A172 (cell line): ENCODE measurements at places on chromosomes 12 and 14.

DNA sequence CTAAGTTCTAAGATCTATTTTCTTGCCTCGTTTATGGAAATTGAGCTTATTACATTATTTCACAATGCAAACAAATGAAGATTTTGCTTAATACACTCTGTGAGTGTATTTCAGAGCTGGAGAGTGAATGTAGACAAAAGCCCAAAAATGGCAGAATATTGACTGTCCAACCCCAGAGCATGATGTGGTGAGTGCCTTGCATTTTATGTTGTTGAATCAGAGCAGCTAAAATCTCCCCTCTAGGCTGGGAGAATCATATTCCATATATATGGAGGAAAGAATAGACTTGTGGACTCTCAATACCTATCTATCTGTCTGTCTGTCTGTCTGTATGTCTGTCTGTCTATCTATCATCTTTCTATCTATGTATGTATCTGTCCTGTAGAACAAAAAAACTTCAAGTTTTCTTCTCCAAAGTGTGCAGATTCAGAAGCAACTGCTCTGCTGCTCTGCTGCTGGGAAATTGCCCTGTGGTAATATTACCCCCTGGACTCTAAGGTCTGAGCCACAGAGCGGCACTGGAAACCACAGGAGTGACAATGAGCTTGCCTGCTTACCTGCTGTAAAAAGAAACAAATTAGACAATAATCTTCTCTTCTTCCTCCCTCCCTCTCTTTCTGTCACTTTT is 209.4 kb upstream of the PRICKLE1 start:
- peak; percentile 27 for DNase-seq

GRCh38 chr12:40086471-40086870 is 19.4 kb downstream of the SLC2A13 start:
- DNase-seq = no peak

DNA sequence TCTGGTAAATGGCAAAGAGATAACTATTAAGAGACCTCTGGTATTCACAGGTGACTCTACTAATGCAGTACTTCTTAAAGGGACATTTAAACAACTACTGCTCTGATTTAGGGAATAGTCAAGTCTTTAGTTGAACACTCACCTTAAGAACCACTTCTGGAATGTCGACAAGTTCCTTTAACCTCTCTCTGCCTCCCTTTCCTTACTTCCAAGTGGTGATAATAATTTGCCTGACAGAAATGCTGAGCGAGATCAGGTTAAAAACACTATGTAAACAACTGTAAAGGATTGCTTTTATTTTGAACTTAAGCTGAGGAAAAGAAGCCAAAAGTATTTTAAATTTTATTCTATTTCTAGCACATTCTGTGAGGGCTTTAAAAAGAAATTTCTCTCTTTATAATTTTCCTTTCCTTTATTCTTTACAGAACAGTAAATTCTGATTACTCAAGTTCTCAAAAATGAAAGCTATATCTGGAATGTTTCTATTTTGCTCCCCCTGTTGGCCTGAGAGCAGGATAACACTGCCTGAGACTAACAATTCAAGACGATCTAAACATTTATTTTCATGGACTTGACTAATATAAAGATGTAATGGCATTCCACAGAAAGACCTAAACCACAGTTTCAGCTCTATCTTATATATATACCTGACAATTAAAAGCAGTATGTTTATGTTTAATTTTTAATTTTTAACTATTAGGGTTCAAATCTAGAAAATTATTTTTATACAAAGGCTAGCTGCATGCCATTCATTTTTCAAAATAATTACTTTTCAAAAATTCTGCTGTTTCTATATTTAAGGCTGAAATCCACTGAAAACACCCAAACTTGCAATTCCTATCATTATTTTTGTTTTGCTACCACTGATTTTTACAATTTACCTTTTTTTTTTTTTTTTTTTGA is 29.2 kb downstream of the ZCCHC8 start:
- peak; percentile 49 for DNase-seq

DNA sequence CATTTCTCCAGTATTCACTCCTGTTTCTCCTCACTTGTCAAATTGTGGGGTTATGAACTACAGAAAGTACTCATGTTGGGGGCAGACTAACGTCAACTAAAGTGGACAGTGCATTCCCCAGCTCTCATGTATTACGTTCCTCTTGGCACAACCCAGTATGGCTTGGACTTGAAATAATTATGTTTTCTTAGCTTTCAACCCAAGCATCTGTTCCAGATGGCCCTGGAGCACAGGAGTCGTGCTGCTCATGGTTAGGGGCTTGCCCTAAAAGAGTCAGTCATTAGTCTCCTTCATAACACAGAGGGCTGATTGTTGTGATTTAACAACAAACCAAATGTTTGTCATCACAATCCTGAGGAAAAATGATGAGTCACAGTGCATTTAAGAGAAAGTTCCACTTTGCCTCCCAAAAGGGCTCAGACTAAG is 154.4 kb downstream of the RPAP3 start:
- peak; percentile 11 for DNase-seq

DNA sequence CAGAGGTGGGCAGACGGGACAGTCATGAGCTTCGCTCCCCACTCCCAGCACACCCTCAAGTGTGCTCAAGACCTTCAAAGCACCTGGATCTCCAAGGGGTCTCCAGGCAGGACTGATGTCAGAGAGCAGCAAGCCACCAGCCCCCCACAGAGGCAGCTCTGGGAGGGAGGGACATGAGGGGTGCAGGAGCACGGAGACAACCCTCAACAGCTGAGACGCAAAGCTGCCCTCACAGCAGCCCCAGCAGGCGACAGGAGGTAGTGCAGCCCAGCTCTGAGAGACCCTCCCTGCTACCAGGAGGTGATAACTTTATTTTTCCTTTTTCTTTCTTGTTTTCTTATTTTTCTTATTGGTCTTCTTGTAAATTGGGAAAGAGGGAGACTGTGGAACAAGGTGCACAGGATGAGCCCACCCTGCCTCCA is 17.9 kb downstream of the SIVA1 start:
- DNase-seq = no peak

DNA sequence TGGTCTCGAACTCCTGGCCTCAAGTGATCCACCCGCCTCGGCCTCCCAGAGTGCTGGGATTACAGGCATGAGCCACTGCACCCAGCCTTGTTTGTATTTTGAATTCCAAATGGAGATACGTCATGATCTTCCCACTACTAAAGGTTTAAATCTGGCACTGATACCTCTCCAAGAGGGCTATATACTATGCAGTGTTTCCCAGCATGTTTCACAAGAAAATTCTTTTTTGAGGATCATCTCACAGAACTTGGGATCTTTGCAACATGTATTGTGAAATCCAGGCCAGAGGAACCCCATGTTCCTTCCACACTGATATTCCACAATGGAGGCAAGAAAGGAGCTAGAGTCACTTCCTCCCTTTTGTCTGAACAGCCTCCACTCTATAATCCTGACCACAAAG is 112.7 kb downstream of the NT5DC3 start:
- DNase-seq = no peak

- no peak for DNase-seq
Measured at GRCh38 chr12:40078266-40078665, 27.6 kb downstream of the SLC2A13 start.

DNA sequence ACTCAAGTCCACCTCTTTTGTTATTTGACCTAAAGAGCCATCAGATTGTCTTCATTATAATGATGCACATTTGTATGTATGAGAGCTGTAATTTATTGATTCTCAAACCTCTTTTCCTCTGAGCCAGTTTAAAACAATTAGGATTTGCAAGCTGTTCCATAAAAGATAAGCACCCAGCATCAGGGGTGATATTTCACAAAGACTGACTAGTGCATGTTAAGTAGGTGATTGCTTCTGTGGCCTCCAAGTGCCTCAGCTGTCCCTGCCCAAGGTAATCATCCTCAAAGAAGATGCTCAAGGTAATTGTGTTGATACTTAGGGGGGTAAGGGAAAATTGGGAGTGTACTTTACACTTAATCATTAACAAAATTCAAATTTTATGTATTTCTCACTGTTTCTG is 18.2 kb downstream of the CEP128 start:
- DNase-seq = no peak

GRCh38 chr12:77493302-77494168 is 337.2 kb upstream of the NAV3 start:
- DNase-seq = peak; percentile 2

GRCh38 chr12:120181991-120182631 is 12.4 kb downstream of the GCN1 start:
- DNase-seq = peak; percentile 78

GRCh38 chr14:91383439-91383838 is 34.2 kb downstream of the CCDC88C start:
- no peak for DNase-seq

- no peak for DNase-seq
Measured at GRCh38 chr12:82040987-82041743, 282.0 kb upstream of the PPFIA2 start.

GRCh38 chr14:32809255-32809654 is 129.4 kb upstream of the NPAS3 start:
- DNase-seq = no peak

DNA sequence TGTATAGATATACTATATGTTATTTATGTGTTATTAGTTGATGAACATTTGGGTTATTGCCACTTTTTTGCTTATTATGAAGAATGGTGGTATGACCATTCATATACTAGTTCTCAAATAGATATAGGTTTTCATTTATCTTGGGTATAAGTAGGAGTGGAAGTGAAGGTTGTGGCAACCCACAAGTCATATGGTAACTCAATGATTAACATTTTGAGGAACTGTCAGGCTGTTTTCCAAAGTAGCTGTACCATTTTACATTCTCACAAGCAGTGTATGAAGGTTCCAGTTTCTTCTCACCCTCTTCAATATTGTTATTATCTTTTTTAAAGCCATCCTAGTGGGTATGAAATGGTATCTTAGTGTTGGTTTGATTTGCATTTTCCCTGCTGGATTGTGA is 19.0 kb upstream of the MSRB3 start:
- DNase-seq = no peak

GRCh38 chr12:104691721-104692556 is 235.2 kb downstream of the CHST11 start:
- DNase-seq = no peak

GRCh38 chr14:55381040-55381439 is 30.6 kb downstream of the ATG14 start:
- no peak for DNase-seq

DNA sequence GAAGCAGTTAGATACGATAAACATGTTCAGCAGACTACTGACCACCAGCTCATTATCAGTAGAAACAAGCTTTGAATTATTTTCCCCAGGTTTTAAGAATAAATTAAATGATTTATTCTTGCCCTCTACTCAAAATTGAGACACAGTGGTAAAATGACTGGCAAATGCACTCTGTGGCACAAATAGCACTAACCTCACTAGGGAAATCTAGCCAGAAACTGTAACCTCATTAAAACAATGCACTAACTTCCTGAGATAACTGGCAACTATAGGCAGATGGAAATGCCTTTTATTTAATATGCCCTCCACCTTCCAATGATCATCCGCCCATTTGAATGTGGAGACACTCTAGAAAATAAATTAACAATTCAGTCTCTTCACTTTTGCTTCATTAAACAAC is 33.2 kb downstream of the CPNE8 start:
- no peak for DNase-seq

DNA sequence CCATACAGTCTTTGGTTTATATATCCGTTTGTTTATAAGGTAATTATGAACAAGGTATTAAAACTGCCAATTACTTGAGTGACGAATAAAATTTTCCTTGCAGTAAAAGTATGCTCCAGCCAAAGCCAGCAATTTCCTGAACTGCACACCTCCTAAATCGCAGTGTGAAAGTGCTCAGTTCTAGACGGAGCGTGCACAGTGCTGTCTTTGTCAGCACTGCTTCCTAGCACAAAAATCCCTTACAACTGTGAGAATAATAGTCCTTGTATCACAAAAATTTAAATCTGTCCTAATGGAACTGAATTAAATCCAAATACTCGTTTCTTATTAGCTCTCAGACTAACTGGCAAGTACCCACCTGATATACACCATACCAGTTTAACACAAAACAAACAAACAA is 26.3 kb downstream of the LRIG3 start:
- DNase-seq = no peak

DNA sequence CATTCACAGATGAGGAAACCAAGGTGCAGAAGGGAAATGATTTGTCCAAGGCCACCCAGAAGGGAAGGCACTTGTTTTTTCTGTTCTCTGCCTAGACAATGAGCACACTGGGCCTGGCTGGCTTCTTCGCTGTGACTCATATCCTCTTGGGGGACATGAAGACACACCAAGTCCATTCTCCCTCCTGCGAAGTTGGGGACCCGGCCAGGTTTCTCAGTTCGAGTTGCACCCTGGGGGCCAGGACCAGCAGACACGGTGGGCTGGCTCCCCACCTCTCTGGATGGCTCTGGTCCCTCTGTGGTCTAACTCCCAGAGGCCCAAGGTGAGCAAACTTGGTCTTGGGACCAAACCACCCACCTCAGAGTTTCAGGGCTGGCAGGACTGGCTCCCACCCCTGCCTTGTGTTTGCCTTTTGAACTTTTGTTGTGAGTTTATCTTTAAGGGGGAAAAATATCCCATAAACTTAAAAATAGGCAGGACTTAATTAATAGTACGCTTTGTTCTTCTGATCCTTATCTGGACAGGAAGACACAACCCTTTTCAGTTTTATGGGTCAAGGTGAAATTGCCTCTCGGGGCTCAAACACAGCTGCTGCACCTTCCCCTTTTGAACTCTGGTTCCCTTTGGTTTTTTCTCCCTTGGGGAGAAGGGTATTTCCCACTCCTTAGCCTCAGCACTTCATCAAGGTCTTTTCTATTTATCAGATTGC is 9.0 kb upstream of the MLEC start:
- peak; percentile 65 for DNase-seq

DNA sequence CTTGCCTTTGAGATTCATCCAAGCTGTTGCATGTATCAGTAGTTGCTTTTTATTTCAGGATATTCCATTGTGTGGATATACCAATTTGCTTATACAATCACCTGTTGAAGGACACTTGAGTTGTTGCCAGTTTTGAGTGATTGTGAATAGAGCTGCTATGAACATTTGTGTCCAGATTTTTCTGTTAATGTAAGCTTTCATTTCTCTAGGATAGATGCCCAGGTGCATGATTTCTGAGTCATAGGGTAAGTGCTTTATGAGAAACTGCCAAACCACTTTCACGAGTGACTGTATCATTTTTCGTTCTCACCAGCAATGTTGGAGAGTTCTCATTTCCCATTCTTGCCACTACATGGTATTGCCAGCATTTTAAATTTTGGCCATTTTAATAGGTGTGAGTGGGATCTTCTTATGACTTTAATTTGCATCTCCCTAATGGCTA is 434.6 kb upstream of the RGS6 start:
- DNase-seq = peak; percentile 37

DNA sequence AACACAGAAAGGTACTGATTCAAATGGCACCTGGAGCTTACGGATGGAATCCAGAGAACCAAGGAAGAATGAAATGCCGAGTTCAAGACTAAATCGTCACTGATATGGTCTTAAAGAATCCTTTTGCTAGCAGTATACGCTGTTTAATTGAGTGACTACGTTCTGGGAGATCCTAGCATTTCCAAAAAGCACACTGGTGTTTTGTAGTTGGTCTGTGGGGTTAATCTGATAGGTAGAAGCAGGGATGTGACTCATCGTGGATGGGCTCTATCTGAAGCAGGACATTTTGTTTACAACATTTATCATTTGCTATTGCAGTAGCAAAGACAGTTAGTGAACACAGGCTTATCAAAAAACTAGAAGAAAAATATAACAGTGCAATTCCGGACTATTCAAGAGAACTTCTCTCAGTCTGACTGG is 169.2 kb upstream of the HMGA2 start:
- DNase-seq = peak; percentile 68
